Cortex of kidney (tissue), 1 donor: ENCODE measurements at places on chromosomes 2 and 18.

- peak; percentile 46 for DNase-seq
Measured at GRCh38 chr2:162343824-162344616, at the start of gene GCA. GCA (plus strand) TSS chr2:162344132; CDS start chr2:162344249, 117 bp downstream.

GRCh38 chr2:181944914-181945291 is 40.8 kb upstream of the PPP1R1C start:
- no peak for DNase-seq

- no peak for DNase-seq
Measured at GRCh38 chr2:82690757-82691411, 1768.2 kb downstream of the SUCLG1 start.

DNA sequence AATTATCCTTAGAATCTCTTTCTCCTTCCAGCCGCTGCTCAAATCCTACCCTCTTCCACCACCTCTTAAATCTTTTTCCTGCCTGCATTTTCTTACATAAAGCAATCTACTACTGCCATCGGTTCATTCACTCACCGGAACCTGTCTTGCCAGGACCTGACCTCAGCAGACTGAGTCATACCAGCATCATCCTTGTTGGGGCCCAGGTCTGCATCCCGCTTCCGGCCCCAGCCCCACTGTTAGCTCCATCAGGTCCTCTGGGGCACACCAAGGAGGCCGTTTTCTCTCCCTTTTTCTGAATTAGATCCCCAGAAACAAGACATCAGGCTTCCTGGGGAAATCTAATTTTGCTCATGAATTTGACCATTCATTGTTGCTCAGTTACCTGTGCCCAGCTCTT is 42.7 kb upstream of the TGFA start:
- no peak for DNase-seq

DNA sequence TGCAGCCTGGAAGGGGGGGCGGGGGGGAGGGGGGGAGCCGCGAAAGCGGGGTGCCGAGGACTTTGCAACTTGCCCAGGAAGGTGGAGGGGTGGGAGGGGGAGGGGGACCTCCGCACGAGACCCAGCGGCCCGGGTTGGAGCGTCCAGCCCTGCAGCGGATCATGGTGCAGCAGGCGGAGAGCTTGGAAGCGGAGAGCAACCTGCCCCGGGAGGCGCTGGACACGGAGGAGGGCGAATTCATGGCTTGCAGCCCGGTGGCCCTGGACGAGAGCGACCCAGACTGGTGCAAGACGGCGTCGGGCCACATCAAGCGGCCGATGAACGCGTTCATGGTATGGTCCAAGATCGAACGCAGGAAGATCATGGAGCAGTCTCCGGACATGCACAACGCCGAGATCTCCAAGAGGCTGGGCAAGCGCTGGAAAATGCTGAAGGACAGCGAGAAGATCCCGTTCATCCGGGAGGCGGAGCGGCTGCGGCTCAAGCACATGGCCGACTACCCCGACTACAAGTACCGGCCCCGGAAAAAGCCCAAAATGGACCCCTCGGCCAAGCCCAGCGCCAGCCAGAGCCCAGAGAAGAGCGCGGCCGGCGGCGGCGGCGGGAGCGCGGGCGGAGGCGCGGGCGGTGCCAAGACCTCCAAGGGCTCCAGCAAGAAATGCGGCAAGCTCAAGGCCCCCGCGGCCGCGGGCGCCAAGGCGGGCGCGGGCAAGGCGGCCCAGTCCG is 540 bp downstream of the SOX11 start:
- DNase-seq, result no peak

- DNase-seq, result no peak
Measured at GRCh38 chr18:2981212-2981728, 31.7 kb downstream of the LPIN2 start.

GRCh38 chr2:143261986-143262385 is 132.8 kb downstream of the ARHGAP15 start:
- DNase-seq, result no peak

- DNase-seq, result no peak
Measured at GRCh38 chr18:9066817-9067306, 35.6 kb upstream of the NDUFV2 start.

DNA sequence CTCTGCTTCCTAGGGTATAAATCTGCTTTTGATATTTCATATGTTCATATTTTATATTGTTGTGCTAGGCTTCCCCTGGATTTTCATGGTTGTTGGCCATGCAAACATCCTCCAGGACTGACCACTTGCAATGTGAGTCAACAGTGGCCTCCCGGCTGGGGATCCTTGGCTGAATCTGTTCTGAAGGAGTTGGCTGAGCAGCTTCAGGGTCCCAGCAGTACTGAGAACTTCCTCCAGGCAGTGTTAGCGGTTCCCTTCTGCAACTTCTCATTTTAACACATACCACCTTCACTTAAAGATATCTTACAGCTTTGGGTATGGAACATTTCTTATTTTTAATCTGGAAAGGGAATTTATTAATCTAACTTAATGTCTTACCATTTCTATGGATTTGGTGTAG is 122.1 kb downstream of the DTNB start:
- DNase-seq, result no peak

- no peak for DNase-seq
Measured at GRCh38 chr2:55133467-55134315, 83.4 kb upstream of the RTN4 start.
